NCI-H2171 treated with DMSO at 0.1 percent for 48 hours (cell line): ENCODE measurements at places on chromosomes 6 and 20.

GRCh38 chr20:62950741-62951140 is 1.8 kb upstream of the SLC17A9 start:
- DNase-seq, result no peak

DNA sequence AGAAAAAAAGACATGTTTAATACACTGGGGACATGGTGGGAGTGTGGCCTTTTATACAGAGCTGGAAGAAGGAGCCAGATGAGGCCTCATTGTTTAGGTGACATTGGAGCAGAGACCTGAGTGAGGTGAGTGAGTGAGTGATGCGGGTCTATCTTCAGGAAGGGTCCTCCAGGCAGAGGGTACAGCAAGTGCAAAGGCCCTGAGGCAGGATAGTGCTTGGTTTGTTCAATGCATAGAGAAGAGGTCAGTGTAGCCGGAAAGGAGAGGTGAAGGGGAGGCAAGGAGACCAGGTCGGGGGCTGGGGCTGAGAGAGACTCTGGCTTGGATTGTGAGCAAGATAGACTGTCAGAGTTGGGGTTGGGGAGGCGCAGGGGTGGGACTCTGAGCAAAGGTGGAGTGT is 23.6 kb downstream of the KCNG1 start:
- DNase-seq, result no peak

DNA sequence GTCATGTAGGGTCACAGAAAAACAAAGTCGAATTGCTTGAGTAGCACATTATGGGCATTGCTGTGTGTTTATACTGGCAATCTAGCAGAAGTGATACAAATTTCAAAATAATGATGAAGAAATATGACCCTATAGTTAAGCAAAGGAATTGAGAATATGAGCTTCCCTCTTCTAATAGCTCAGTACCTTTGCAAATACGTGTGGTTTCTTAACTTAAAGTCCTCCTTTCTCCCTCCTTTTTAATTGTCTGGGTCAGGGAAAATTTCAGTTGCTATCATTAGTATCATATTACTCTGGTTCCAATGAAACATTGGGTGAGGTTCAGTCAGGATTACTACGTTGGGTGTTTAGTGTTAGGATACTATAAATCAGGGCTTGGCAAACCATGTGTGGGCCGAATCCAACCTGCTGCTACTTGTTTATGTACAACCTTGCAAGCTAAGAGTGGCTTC is 166.8 kb upstream of the CARMIL1 start:
- DNase-seq, result peak; percentile 44

DNA sequence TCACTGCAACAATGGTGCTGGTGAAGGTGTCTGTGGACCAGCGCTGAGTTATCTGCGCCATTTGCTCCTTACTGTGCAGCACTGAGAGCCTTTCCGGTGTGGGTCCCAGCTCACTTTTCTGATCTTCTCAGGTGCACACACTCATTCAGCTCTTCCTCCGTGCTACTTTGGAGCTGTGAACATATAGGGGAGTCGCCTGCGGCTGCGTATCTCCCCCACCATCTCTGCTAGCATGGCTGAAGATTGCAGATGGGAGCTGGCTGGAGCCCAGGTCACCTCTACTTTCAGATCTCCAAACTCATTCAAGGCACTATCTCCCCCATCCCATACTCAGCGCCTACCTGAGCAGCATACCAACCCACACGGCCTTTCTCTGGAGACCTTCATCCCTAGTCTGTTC is 96.9 kb downstream of the DHX35 start:
- no peak for DNase-seq
